ENCODE measurements at places on chromosomes 2 and 18.

DNA sequence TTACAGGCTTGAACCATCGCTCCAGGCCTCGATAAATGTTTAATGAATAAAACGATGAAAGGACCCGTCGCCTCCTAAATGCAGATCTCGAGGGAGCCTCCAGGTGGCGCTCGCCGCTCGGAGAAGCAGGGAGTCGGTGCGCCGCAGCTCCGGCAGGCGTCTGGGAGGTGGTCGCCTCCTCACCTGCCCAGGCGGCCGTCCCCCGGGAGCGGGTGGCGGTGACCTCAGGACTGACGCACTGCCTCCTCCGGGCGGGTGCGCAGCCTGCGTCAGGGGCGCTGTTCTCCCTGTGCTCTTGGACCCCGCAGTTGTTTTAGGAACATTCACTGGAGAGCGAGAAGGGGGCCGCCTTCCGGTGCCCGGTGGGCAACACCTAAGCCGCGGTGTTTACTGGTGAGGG is 38.6 kb upstream of the POLE4 start:
- peak; percentile 78 for DNase-seq

GRCh38 chr2:96326564-96326963 is 1.4 kb downstream of the ITPRIPL1 start:
- no peak for DNase-seq

DNA sequence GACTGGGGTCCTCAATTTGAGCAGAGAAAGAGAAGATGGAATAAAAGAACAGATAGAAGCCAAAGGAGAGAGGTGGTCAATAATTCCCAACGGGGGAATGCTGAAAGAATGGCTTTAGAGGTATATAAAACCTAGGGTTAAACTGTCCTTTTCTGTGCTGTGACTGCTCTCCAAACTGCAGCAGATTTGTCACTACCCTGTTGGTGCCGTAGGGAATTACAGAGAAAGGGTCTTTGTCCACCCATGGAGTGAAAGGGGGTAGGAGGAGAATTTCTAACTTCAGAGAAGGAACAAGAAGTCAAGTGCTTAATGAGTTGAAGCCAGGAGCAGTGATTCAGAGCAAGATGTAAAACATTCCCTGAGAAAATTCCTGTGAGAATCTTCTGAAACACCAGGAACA is 486.5 kb downstream of the NUP35 start:
- no peak for DNase-seq

- DNase-seq: no peak
These were observed 333.1 kb downstream of the DSEL start for GRCh38 chr18:67183398-67183797.

DNA sequence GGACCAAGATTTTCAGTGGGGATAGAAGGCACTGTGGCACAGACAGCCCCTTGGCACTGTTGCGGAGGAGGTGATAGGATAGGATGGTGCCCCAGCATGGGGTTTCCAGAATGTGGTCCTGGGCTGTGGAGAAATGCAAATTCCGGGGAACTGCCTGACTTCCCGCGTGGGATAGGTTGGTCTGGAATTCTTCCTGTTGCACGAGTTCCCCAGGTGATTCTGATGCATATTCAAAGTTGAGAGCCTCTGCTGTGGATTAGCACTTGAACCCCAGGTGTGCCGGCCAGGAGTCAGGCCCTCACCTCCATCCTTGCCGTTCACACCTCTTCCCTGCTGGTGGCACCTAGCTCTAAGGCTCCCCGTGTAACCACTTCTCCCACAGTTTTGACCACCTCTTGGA is 15.5 kb downstream of the NCK2 start:
- DNase-seq: no peak

DNA sequence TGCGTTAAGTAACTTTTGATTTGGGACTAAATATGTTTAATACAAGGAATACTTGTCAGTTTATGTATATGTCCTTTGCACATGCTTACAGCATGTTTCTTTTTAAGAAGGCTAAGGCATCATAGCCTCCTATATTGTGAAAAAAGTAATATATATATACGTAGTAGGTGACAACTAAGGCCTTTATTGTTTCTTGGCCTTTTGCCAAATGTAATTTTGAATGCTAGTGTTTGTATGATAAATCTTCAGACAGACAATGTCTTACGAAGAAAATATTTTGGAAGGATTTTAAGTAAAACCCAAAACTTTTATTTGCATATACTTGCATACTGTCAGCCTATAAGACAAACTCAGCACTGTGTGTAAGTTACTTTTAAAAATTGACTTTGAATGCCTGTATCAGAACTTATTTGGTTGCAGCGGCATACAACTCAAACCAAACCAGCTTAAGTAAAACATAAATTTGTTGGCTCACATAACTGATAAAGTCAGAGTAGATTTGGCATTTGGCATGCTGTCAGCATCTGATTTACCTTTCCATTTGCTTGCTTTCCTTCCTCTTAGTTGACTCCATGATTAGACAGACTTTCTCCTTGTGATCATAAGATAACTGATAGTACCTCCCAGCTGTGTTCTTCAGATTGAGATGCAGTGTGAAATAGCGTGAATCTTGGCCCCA is 24.4 kb downstream of the UBE2E3 start:
- no peak for DNase-seq
